ENCODE measurements at places on chromosomes 6 and 20.
A peak's percentile ranks its signal among the peaks of the same experiment; 100 is the strongest.

DNA sequence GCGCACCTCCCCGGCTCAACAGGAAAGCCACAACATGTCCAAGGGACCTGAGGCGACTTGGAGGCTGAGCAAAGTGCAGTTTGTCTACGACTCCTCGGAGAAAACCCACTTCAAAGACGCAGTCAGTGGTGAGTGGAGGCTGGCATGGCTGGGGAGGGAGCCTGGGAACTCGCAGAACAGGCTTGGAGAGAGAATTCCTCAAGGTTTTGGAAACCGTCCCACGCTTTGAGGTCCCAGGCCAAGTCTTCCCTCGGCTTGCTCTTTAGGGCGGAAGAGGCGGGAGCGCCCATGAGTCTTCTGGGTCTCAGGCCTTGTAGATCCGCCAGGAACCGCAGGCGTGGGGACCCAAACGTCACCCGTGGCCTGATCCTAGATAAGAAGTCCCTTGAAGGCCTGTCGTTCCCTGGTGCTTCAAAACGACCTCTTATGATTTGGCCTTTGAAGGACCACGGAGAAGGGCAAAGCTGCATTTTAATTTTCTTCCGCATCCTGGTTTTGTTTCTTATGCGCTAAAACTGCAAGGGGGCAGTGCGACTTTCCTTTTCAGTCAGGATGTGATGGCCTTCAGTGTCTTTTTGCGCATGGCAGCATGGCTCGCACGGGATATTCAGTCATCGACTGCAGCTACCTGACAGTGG is 2.0 kb downstream of the LAMP5 start:
- no peak for DNase-seq

DNA sequence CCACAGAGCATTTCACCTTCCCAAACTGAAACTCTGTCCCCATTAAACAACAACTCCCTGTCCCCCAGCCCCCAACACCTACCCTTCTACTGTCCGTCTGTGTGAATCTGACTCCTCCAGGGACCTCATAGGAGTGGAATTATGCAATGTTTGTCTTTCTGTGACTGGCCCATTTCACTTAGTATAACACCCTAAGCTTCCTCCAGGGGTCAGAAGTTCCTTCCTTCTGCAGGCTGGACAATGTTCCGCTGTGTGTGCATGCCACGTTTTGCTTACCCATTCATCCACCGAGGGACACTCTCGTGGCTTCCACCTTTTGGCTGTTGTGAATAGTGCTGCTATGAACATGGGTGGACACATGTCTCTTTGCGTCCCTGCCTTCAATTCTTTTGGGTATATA is 37.6 kb upstream of the MPC1 start:
- peak; percentile 20 for DNase-seq

- no peak for DNase-seq
These were observed 178.3 kb downstream of the CARMIL1 start for GRCh38 chr6:25457516-25457915.

GRCh38 chr20:40422656-40423055 is 266.4 kb downstream of the MAFB start:
- no peak for DNase-seq

GRCh38 chr6:118042855-118043254 is 135.8 kb downstream of the SLC35F1 start:
- DNase-seq, result no peak

DNA sequence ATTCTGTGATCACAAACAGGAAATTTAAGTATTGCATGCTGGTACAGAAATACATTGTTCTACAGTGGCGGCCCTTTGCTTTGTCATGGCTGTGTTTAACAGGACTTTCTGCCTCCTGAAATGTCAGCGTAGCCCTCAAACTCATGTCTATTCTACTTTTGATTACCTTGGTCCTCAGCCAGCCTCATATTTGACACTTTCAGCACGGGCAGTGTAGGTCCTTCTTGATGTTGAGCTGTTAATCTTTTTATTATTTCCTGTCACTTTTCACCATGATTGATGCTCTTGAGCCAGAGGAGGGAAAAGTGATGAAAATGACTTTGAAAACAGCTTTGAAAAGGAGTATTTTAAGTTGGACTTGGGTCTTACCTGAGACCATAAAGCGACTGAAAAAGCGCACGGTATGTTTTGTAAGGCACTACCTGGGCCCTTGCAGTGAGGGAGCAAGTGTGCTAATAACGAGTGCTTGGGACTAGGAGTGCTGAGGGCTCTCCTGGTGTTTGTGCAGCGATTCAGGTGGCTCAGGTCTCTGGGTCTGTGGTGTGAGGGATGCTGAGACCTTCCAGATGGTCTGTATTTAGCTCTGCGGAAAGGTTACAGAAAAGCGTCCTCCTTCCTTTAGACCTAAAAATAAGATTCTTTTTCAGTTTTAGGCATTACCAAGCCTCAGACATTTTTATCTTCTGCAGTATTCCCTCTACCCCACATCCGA is 45.2 kb upstream of the RREB1 start:
- DNase-seq, result no peak

- DNase-seq, result no peak
These were observed 591.7 kb upstream of the NRSN1 start for GRCh38 chr6:23534351-23534750.
